AG20443 (cell line): ENCODE measurements at places on chromosomes 1 and 21.

DNA sequence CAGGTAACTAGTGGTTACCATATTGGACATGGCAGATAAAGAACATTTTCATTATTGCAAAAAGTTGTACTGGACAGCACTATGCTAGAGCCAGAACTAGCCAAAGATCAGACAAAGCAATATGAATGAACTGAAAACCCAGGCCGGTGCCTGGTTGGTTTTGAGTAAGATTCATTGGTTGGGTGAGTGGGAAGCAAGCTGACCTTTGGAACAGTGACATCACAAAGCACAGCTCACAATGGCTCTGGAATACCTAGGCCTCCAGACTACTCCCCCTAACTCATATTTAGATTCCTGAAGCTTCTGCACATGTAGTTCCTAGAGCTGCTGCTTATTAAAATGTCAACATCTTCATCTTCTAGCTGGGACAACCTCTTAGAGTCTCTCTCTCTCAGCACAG lies at the start of gene TMCO2:
Gene TMCO2 (plus strand): TSS at position 283 of the 400 bp plus-strand sequence. CDS start 57 bp downstream, at position 340.
- no peak for DNase-seq

GRCh38 chr1:94406446-94406845 lies 11.7 kb upstream of the ABCD3 start:
- no peak for DNase-seq

- DNase-seq, result peak; percentile 64
These were observed 23.9 kb downstream of the PKP1 start for GRCh38 chr1:201307231-201307630.

DNA sequence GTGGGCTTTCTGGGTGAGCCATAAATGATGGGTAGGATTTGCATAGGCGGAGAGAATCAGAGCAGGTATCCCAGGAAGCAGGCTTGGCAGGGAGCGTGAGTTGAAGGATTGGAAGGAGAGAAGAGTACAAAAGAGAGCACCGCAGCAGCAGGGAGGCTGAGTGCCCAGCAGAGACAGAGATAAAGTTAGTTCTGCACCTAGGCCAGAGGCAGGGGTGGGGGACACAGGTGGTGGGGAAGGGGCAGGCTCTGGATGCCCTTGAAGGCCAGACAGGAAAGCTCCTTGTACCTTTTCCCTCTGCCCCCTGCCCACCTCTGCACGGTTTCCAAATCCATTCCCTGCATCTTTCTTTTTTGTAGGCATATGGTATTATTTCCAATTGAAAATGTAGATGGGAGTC lies 33.0 kb upstream of the TRABD2B start:
- DNase-seq, result no peak

GRCh38 chr1:219215477-219215876 lies 41.8 kb downstream of the LYPLAL1 start:
- DNase-seq, result no peak
